SK-N-DZ (cell line): ENCODE measurements at places on chromosomes 4 and X.
A peak's percentile ranks its signal among the peaks of the same experiment; 100 is the strongest.

GRCh38 chrX:121598356-121598755 is 550.9 kb downstream of the GLUD2 start:
- no peak for DNase-seq

DNA sequence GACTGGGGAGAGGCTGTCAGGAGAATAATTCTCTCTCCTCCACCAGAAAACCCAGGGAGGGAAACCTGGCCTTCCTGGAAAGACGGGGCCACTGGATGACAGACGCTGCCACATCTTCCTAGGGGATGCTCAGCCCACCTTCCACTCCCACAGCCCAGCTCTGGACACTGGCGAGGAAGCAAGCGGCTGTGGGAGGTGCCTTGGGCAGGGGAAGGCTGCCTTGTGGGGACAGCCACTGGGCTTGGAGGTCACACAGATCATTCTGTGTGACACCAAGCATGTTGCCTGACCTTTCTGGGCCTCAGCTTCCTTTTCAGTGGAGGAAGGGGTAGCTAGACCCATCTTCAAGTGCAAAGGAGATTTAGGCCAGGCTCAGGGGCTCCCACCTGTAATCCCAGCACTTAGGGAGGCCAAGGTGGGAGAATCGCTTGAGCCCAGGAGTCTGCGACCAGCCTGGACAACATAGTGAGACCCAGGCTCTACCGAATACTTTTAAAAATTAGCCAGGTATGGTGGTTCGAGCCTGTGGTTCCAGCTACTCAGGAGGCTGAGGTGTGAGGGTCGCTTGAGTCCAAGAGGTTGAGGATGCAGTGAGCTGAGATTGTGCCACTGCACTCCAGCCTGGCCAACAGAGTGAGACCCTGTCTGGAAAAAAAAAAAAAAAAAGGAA is 9.8 kb upstream of the MSX1 start:
- DNase-seq: no peak

- DNase-seq: no peak
These were observed 68.6 kb downstream of the CHST7 start for GRCh38 chrX:46642145-46642544.

DNA sequence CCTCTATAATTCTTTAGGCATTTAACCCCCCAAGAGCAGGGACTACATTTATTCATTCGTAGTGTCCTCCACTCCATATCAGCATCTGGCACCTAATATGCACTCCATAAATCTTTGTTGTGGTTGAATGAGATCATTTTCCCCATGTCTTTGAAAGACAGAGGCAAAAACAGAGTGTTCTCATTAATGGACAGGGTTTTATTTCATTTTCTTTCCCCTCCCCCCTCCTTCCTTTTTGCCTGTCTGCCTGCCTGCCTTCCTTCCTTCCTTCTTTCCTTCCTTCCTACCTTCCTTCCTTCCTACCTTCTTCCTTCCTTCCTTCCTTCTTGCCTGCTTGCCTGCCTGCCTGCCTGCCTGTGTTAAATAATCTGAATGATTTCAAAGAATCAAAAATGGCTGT is 83.2 kb downstream of the SHROOM3 start:
- DNase-seq: no peak

DNA sequence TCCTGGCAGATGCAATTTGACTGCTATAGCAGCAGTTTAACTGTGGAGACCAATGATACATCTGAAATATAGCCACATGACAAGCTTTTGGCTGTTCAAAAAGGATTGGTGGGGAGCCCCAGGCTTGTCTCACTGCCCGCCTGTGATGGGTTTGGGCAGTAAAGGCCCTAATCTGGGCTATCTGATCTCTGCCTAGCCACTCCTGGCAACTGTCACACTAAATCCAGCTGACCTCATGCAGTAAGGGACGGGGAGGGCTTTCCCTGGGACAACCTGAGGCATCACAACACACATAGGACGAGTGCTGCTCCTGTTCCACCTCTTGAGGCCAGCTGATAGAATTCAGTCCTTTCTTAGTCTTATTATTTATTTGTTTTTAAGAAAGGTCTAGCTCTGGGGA is 56.2 kb downstream of the CCDC158 start:
- peak; percentile 54 for DNase-seq

DNA sequence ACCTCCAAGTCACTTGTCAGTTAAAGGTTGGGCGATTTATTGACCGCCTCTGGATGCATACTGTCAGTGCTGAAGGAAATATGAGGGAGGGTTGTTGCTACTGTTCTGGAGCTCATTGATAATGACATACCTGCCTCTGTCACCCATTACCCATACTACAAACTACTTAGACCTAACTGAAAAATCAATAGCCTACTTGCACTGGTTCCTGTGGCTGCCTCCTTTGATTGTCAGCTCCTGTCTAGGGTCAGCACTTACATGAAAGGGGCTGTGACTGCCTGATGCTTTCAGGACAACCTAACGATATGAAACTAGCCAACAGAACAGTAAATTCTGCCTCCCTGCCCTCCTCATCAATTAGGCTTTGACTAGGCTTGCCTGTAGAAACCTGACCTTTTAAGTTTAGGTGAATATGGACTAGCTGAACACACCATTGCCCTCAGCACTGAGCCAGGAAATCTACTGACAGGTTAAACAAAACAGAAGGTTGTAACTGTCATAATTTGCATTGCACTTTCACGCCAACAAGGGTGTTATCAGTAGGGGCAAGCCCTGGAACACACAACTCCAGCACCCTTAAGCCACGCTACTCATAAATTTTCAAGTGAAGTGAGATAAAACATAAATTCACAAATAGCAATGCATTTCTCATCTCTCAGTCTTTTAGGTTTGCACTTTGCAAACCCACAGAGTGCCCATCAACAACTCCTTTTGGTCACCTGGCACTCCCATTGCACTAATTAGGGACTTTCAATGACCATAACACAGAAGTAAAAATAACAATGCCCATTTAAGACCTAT is 9.0 kb upstream of the MAB21L2 start:
- peak; percentile 94 for DNase-seq

- DNase-seq: no peak
These were observed 58.1 kb upstream of the ADRA2C start for GRCh38 chr4:3708103-3708510.

DNA sequence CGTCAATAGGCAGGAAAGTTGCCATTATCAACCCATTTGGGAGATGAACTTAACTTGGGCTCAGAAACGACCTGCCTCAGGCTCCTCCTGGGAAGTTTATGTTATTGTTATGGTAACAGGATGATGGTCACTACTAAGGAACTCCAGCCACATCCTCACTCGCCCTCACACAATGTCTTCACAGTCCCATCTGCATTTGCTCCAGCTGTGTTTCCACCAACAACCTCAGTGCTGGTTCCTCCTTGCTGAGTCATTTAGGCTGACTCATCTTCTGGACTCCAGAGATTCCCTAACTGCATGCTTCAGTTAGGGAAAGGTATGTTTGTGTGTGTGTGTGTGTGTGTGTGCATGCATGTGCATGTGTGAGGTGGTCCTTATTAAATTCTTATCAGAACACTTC is 293.4 kb upstream of the BOD1L1 start:
- DNase-seq: no peak

- no peak for DNase-seq
These were observed 496.3 kb downstream of the STPG2 start for GRCh38 chr4:97646997-97647396.
